ENCODE measurements at places on chromosomes 1 and 21.
A peak's percentile ranks its signal among the peaks of the same experiment; 100 is the strongest.

DNA sequence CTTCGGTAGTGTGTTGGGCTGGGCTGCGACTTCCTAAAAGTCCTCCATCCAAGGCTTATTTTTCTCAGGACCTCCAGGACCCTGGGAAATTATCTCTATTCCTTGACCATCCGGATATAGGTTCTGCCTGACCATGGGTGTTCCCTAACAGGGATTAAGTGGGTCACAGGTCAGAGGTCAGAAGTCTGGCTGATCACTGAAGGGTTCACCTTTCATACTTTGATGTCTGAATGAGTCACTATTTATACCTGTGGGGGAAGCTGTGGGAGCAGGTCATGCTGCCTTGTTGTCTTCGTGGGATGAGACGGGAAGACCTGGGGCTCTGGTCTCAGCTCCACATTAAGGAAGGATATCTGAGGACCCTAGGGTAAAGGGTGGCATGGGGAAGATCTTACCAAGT is 65.0 kb upstream of the ETV3 start:
- no peaks in the 10 kb centered on the region for H3K36me3 ChIP-seq
- no peak overlapping the region for H3K4me3 ChIP-seq
- no peaks in the 10 kb centered on the region for H3K27me3 ChIP-seq
- DNase-seq = no peak

- no peaks in the 10 kb centered on the region for H3K4me1 ChIP-seq
- no peak for DNase-seq
- H3K27me3 ChIP-seq = no peaks in the 10 kb centered on the region
Measured at GRCh38 chr1:162927421-162927820, 66.4 kb upstream of the CCDC190 start.

DNA sequence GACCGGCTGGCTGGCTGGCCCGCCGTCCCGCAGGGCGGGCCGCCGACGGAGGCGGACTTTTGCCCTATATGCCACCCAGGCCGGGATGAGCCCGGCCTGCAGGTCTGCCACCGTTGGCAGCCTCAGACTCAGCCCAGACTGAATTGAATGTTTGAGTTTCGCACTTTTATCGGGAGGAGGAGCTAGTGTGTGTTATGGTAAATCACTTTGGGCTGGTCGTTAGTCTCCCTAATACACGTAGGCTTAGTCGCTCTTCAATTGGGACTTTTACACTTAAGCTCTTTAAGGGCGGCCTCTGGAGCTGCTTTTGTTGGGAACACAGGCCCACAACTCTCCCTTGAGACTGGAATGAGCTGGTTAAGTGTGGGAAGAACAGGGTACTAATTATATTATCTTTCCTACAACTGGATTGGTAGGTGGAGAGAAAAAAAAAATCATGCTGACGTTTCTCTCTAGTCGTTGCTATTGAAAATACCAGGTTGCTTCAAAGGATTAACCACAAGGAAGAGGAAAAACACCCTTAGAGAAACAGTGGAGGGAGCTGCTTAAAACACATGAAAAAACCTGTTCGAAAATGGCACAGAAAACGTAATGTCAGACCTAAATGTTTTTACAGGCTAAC is 1.4 kb upstream of the IRF2BP2 start:
- H3K27ac ChIP-seq = peak overlapping the region; percentile 69
- H3K4me3 ChIP-seq = peak overlapping the region; percentile 68
- peaks cover 36% of the 10 kb centered on the region for H3K4me1 ChIP-seq
- peak; percentile 71 for DNase-seq
- peaks cover 3% of the 10 kb centered on the region for H3K36me3 ChIP-seq

DNA sequence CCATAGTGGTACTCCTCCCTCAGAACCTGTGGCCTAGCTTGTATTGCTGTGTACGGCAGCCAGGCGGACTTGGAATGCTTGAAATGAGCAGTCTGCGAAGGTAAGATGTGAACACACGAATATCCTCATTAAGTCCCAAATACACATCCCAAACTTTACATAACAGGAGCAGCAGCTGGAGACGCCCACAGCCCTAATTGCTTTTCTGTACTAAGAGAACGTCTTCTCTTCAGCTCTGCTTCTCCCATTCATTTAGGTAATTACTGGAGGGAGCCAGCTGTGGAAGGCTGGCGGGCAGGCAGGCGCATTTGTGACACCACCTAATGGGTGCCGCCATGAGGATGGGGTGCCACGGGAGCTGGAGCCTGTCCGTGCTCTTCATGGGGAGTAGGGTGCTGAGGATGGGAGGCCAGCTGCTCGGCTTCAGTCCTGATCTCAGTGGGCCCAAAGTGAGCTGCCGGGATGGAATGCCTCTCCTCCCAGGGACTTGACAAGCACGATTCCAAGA is 66.6 kb upstream of the POU3F1 start:
- peaks cover 2% of the 10 kb centered on the region for H3K4me1 ChIP-seq
- H3K27me3 ChIP-seq = no peaks in the 10 kb centered on the region
- H3K4me3 ChIP-seq = no peak overlapping the region
- no peak for DNase-seq
- H3K27ac ChIP-seq = no peak overlapping the region

DNA sequence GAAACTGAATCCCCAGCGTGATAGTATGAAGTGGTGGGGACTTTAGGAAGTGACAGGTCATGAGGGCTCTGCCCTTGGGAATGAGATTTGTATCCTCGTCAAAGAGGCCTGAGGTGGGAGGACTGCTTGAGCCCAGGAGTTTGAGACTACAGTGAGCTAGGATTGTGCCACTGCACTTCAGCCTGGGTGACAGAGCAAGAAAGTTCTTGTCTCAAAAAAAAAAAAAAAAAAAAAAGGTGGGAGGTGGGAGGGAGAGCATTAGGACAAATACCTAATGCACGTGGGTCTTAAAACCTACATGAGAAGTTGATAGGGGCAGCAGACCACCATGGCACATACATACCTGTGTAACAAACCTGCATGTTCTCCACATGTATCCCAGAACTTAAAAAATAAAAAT is 24.0 kb upstream of the RERE start:
- no peak for DNase-seq
- H3K27ac ChIP-seq = no peak overlapping the region
- H3K4me3 ChIP-seq = no peak overlapping the region
- H3K36me3 ChIP-seq = no peaks in the 10 kb centered on the region

GRCh38 chr1:218415726-218416125 is 70.6 kb downstream of the TGFB2 start:
- no peaks in the 10 kb centered on the region for H3K36me3 ChIP-seq
- no peak for DNase-seq
- H3K27me3 ChIP-seq = no peaks in the 10 kb centered on the region
- no peak overlapping the region for H3K27ac ChIP-seq
- no peaks in the 10 kb centered on the region for H3K4me1 ChIP-seq

DNA sequence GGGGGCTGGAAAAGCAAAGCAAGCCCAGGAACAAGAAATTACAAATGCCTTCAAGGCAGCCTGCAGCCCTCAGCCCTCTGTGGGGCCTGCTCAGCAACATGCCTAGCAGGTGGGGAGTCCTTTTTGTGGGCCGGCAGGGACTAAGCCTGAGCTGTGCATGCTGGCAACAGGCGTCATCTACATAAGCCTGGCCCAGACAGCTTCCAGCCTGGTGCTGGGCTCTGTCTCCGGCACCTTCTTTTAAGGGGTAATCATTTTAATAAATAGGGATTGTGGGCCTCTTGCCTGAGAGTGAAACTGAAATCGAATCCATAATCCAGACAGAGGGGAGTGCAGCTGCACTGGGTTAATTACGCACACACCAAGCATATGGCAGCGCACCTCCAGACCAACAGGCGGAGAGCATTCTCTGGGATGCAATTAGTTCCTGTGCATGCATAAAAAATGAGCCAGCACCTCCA is 96.6 kb downstream of the DDX20 start:
- H3K4me1 ChIP-seq = peaks cover 13% of the 10 kb centered on the region
- H3K4me3 ChIP-seq = no peak overlapping the region
- H3K27me3 ChIP-seq = peaks cover 18% of the 10 kb centered on the region

- no peak overlapping the region for H3K4me3 ChIP-seq
- no peak for DNase-seq
- H3K27ac ChIP-seq = no peak overlapping the region
- peaks cover 2% of the 10 kb centered on the region for H3K27me3 ChIP-seq
- H3K36me3 ChIP-seq = no peaks in the 10 kb centered on the region
Measured at GRCh38 chr1:206036663-206037455, 13.2 kb upstream of the CTSE start.

DNA sequence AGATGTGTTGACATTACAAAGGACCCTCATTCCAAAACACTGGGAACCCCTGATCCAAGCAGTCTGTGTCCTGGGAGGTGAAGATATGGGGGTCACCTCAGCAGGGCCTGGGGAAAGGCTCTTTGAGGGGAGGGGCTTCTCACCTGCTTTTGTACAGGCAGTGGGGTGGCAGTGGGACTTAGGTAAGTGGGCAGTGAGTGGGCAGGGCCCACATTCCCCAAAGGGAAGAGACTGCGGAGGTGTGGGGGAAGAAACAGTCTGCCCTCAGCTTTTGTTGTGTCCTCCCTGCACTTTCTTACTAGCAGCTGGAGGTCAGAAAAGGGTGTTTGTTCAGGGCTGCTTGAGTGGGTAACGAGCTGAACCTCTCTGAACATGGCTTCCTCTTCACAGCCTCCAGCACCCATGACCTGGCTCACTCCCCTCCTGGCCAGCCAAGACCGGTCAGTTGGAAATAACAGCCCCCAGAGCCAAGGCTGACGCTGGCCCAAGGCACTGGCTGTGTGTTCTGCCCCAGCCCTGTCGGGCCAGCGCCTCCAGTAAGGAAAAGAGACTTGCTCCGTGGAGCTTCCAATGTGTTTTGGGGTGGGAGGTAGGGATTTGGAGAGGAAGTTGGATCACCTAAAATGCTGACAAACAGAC is 173.5 kb downstream of the PSMG1 start:
- H3K4me1 ChIP-seq = peaks cover 4% of the 10 kb centered on the region
- H3K27ac ChIP-seq = no peak overlapping the region
- no peak overlapping the region for H3K4me3 ChIP-seq
- no peaks in the 10 kb centered on the region for H3K36me3 ChIP-seq
- no peaks in the 10 kb centered on the region for H3K27me3 ChIP-seq
- no peak for DNase-seq

GRCh38 chr1:66929146-66929688 is 4.4 kb downstream of the MIER1 start:
- DNase-seq = no peak
- H3K36me3 ChIP-seq = peaks cover 5% of the 10 kb centered on the region
- H3K4me3 ChIP-seq = no peak overlapping the region
- H3K4me1 ChIP-seq = peaks cover 23% of the 10 kb centered on the region

DNA sequence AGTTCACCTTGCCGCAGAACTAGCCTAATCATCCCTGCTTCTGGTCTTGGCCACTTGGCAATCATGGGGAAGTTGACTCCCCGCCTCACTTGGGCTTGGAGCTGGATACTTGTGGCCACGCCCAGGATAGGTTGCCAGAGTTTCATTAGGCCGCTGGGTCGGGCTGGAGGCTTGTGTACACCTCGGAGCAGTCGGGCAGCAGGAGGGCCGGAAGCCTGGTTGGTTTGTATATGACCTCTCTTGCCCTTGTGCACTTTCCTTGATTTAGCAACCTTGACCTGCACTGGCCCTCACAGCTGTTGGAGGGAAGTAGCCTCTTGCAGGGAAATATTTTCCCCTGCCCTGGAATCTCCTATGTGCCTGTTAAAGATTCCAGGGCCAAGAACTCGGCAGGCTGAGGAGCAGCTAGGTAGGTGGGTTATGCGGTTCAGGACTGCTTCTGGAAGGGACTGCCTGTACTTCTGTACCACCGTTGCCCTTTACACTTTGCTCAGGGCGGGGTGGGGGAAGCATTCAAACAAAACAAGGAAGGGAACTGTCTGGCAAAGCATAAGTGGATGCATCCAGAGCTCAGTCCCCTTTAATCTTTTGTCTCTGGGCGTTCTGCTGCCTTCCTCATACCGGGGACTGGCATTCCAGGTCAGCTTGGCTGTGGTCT is 83.5 kb downstream of the UCK2 start:
- H3K27me3 ChIP-seq = no peaks in the 10 kb centered on the region
- H3K27ac ChIP-seq = no peak overlapping the region
- peaks cover 64% of the 10 kb centered on the region for H3K36me3 ChIP-seq
- H3K4me1 ChIP-seq = no peaks in the 10 kb centered on the region
- H3K4me3 ChIP-seq = no peak overlapping the region
- DNase-seq = no peak

DNA sequence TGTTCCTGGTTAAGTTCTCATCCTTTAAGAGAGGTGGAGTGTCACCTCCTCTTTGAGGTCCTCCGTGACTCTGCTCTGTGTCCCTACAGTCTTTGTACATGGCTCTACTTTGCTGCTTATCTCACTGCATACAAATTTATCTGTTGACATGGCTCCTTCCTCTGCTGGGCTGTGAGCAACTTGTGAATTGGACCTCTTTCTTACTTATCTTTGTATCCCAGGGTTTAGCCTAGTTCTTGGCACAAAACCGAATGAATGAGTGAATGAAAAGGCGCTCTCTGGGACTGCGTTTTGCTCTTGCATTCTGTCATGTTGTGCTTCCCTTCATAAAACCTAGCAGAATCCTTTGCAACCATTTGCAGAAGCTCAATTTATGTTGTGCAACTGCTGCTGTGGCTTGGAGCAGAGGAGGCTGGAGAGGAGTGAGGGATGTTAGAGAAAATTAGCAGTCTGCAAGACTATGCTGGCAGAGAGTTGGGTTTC is 12.4 kb downstream of the SLC26A9 start:
- H3K4me1 ChIP-seq = peaks cover 14% of the 10 kb centered on the region
- no peak overlapping the region for H3K27ac ChIP-seq
- H3K4me3 ChIP-seq = no peak overlapping the region
- H3K36me3 ChIP-seq = no peaks in the 10 kb centered on the region

DNA sequence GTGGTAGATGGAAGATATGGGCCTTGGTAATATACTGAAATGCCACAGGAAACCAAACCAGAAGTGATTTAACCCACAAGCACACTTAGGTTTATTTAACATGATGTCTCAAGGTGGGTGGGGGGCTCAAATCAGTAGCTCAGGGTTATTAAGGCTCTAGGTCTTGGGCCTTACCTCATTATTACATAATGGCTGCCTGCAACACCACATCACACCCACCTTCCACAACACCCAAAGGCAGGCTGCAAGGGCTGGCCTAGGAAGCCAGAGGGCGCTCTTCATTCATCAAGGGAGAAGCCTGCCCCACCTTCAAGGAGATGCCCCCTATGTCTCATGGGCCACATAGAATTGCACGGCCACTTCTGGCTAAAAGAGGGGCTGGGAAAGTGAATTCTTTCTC is 6.0 kb downstream of the TFF1 start:
- no peaks in the 10 kb centered on the region for H3K4me1 ChIP-seq
- H3K4me3 ChIP-seq = no peak overlapping the region
- no peak for DNase-seq
- no peaks in the 10 kb centered on the region for H3K27me3 ChIP-seq

- no peaks in the 10 kb centered on the region for H3K36me3 ChIP-seq
- no peak overlapping the region for H3K27ac ChIP-seq
- H3K27me3 ChIP-seq = no peaks in the 10 kb centered on the region
- DNase-seq = no peak
- no peaks in the 10 kb centered on the region for H3K4me1 ChIP-seq
Measured at GRCh38 chr1:95386371-95386770, 152.4 kb downstream of the RWDD3 start.
